ENCODE measurements at places on chromosomes 4 and X. TPM values are rescaled to one million over a fixed set of nuclear protein-coding genes. Genes with fewer than 3 reads are reported as not detected.

DNA sequence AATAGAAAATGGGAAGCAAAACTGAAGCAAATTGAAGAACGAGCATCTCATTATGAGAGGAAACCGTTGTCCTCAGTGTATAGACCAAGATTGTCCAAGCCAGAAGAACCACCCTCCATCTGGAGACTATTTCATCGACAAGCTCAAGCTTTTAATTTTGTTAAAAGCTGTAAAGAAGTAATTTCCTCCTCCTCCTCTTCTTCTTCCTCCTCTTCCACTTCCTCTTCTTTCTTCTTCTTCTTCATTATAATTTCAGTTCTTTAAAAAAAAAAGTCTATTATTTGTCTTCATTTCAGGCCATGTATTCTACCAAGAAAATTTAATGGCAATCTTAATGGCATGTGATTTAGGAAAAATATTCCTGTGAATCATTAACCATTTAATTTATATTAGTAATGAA lies 7.6 kb downstream of the PRIMPOL start:
- H3K27me3 ChIP-seq = no peaks in the 10 kb centered on the region
- H3K4me1 ChIP-seq = no peaks in the 10 kb centered on the region
- no peak overlapping the region for H3K27ac ChIP-seq
- DNase-seq = no peak

DNA sequence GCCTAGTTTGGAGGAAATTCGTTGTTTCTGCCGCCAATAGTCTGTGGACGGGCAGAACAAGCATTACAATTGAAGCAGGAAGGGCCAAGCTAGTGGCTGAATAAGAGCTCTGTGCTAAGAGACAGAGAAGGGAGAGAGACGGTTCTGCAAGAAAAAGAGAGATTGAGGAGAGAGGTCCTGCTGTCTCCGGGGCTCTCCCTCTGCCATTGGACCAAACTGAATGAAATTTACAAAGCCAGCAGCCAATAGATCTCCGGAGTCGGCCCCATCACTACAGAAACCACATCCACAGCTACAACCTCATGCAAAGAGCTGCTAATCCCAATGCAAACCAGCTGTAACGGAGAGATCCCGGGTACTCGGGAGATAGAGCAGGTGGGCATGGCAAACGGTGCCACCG lies at the start of gene NLGN4X:
TSS of gene NLGN4X (minus strand) at position 148 of the 400 bp plus-strand sequence. CDS start 77,401 bp downstream, outside the sequence.
- no peak within 1 kb of the TSS for H3K27ac ChIP-seq
- H3K27me3 ChIP-seq = no peaks in the 10 kb centered on the region

Gene FGFBP1
- not detected for total RNA-seq

DNA sequence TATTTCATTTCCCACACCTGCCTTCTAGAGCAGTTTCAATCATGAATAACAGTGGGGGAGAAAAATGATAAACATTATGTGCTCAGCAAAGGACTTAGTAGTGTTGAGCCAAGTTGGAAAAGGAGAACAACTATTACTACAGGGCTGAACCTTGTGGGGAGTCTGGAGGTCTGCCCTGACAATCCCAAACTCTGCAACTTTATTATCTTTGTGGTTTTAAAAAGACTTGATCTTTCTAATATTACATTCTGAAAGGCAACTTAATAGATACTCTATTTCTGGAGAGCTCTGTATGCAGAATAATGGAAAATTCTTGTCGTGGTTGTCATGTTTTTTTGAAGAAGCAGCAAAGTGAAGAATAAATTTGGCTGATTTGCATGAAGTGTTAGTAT lies 116.1 kb downstream of the SPCS3 start:
- no peak overlapping the region for H3K4me3 ChIP-seq

Gene MTMR8
- 3.2 TPM for total RNA-seq

Gene SUV39H1
- total RNA-seq = 10.0 TPM

All from endodermal cell (in vitro differentiated cells).